Aortic smooth muscle cell (primary cell): ENCODE measurements at places on chromosomes 3 and 15. TPM values are rescaled to one million over a fixed set of nuclear protein-coding genes. Genes with fewer than 3 reads are reported as not detected.

Gene PRR23A
- not detected in 2 replicates for total RNA-seq

Gene RNF13
- total RNA-seq = 66.2 and 71.6 TPM in 2 replicates

Gene ADGRG7
- total RNA-seq = 52.7 TPM in 1 of 2 replicates, not detected in the other

Gene DCUN1D1
- 32.8 and 41.9 TPM in 2 replicates for total RNA-seq

Gene TRIM69
- 21.5 and 24.1 TPM in 2 replicates for total RNA-seq

Gene UQCC5
- 6.7 and 12.0 TPM in 2 replicates for total RNA-seq

Gene CAPN3
- 2.2 and 2.7 TPM in 2 replicates for total RNA-seq
